ENCODE measurements at places on chromosomes 4 and X.

DNA sequence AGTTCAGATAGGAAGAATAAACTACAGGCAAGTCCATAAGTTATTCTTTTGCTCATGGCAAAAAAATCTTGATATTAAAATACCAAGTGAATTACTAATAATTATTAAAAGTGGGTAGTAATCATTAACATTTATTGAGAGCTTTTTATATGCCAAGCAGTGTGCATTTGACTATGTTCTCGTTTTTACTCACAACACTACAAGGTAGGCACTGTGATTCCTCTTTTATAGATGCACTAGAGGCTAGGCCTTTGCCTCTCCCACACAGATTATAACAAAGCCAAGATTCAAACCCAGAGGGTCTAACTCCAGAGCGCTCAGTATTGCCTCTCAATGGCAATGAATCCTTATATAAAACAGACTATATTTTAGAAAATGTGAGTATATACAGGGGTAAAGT, 254.2 kb downstream of the NAF1 start:
- DNase-seq, result no peak

DNA sequence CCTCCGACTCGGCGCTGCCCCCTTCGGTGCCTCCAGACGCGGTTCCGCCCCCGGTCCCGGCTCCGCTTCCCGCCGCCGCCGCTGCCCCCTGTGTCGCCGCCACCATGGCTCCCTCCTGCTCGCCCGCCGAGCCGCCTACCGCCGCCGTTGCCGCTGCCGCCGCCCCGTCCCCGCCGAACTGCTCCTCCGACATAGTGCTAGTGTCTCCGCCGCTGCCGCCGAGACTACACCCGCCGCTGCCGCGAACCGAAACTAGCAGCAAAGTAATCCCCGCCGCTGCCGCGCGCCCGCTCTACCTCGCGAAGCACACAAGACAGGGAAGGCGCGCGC, 340 bp downstream of the HNRNPD start:
- DNase-seq, result no peak

- no peak for DNase-seq
Observed at GRCh38 chr4:142975618-142976017, 129.5 kb upstream of the INPP4B start.

DNA sequence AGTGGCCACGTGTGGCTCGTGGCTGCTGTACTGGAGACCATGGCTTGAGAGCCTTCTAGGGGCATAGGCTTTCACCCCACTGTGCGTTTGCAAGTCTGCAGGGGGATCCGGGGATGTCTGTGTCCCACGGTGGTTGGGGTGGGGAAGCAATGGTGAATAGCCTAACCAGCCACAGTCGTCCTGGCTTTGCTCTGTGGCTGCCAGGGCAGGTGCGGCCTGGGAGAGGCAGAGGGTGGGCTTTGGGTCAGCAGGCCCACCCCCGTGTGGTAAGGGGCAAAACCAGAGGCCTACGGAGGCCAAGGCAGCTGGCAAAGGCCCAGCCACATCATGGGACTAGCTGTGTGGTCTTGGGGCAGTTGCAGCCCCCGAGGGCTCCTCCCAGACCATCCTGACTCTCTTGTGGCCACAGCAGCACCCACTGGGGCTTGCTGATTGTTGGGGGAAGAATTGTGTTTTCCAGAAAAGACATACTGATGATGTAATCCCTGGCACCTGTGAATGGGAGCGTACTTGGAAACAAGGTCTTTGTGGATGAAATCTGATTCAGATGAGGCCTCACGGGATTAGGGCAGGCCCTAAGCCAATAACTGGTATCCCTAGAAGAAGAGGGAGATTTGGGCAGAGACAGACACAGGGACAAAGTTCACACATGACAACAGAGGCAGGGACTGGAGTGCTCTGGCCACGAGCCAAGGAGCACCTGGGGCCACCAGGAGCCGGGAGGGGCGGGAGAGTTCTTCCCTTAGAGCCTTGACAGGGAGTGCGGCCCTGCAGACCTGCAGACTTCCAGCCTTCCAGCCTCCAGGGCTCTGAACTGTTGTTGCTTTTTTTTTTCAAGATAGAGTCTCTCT, 2.9 kb downstream of the CPZ start:
- DNase-seq, result no peak

DNA sequence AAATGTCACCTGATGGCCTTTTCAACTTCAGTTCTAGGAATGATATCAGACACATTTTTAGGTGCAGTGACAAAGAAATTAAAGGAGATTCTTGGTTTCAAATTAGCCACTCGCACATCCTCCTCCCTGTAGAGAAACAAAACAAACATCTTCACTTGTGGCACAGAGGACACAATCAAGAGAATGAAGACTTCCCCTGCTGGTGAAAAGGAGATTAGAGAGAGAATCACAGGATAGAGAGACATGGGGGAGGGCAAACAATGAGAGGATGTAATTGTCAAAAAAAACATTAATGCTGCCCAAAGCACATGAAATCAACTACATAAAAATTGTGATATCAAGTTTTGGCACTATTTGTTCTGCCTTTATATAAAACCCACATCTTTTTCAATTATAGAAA, 34.5 kb downstream of the ACE2 start:
- no peak for DNase-seq

DNA sequence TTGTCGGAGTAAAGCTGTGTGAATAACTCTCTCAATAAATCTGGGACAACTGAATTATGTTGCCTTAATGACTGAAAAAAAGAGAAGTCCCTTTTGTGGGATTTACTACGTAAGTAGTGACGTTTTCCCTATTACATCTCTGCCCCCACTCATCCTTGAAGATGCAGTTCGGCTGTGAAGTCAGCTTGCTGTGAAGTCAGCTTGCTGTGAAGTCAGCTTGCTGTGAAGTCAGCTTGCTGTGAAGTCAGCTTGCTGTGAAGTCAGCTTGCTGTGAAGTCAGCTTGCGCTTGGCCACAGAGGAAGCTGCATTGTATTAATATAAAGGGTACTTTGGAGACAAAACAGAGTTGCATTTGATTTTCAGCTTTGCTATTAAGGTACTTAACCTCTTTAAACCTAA, 8.0 kb upstream of the VAMP7 start:
- DNase-seq, result no peak

- DNase-seq, result no peak
Observed at GRCh38 chrX:43813898-43814297, 68.4 kb downstream of the MAOB start.

- DNase-seq, result no peak
Observed at GRCh38 chr4:41446981-41447725, 90.8 kb upstream of the LIMCH1 start.

DNA sequence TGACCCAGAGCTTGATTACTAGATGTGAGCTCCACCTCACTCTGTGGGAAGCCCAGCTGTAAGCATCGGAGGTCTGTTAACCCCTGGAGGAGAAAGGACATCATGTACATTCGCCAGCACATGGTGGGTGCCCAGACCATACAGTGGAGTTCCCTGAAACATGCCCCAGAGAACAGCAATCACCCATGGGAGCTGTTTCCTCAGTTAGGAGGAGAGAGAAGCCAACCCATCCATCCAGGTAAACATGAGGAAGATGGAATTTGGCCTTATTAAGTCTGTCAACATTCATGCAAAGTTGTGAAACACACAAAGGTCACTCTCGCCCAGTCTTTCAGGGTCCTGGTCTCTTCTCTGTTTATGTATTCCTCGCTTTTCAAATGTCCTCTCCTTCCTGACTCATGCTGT, 354.7 kb downstream of the ANK2 start:
- DNase-seq, result no peak
